Lower leg skin (tissue), 4 donors: ENCODE measurements at places on chromosomes 4 and X.
A peak's percentile ranks its signal among the peaks of the same experiment; 100 is the strongest.

GRCh38 chrX:49277535-49277830 is 7.9 kb downstream of the PPP1R3F start:
- no peak for DNase-seq

GRCh38 chrX:107541244-107541643 is 87.1 kb upstream of the PRPS1 start:
- no peak for DNase-seq

DNA sequence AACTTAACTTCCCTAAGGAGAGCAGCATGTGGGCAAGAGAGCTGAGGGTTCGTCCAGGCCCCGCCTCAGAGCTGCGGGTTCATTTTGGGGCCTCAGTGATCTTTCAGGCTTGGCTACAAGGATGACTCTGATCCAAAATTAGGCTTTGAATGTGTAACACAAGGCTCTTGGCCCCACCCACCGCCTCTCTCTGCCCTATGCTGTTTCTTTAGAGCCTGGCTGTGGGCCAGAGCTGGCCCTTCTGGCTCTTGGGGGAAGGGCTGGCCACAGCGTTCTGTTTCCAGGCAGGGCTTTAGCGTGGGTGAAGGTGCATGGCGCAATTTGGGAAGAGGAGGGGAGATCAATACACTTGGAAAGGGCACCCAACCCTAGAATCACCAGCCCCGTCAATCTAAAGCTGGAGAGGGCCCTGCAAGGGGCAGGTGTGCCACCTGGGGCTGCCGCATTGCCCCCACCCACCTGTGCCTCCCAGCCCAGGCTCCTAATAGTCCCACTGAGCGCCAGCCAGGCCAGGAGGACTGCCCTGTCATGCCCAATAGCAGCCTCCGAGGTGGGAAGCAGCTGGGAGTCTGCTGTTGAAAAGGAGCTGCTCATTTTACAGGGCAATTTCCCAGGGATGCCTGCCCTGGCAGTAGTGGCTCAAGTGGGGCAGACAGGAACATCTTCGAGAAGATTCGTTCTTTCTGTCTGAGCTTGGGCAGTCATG is 84.5 kb upstream of the MAML3 start:
- DNase-seq, result peak; percentile 95

DNA sequence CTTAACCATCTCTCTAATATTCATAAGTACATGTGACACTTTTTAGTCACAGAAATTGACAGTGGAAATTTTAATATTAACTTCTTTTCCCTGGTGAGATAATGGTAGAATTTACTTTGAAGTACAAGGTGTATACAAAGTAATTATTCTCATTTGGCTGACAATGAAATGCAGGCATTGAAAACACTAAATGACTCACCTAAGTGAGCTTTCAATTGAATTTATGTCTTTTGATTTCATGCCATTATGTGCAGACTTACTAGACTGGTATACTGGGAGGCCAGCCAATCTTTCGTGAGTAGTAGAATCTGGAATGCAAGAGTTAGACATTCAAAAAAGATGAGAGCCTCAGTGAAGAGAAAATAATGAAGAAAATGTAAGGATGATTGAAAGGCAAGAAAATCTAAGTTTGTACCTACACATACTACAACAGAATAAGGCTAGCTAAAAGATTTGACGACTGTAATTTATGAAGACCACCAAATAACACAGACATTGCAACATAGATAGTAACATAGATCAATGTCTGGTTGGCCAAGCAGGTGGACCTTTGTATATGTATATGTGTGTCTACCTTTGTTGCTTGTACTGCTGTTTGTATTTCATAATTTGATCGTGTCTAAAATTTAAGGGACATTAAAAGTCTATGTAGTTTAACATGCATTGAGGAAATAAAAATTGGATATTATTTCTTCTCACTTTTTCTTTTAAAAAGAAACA is 459.7 kb downstream of the IL15 start:
- peak; percentile 57 for DNase-seq

DNA sequence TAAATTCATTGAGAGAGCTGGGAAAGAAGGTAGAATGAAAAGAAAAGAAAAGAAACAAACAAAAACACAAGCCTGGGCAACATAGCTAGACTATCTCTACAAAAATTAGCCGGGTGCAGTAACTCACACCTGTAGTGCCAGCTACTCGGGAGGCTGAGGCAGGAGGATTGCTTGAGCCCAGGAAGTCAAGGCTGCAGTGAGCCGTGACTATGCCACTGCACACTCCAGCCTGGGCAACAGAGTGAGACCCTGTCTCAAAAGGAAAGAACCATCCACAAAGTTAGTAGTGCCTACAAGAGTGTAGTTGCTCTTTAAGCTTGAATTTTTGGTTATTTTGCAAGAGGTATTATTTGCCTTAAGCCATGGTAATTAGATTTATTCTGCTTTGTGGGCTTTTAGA is 157.7 kb downstream of the CBR4 start:
- DNase-seq, result no peak

DNA sequence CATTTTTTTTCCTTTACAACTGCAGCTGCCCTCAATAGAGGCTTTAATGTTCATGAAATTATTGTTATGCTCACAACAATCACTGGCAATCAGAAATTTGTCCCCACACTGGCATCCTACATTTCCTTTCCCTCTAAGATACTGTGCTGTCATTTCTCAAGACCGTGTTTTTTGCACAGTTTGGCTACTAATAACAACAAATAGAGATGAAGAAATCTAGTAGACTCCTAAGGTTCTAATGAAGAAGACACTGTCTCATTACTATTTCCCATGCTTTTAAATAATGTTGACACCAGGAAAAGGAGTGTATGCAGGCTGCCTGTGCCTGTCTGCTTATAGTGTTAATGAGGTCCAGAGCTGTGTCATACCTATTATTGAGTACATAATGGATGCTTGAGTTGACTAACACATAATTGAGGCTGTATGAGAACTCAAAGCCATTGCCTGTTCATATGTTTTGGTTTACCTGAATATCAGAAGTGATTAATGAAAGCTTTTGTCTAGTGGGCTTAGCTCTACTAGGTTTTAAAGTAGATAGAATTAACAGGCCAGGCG is 1.5 kb upstream of the EIF4E start:
- no peak for DNase-seq

DNA sequence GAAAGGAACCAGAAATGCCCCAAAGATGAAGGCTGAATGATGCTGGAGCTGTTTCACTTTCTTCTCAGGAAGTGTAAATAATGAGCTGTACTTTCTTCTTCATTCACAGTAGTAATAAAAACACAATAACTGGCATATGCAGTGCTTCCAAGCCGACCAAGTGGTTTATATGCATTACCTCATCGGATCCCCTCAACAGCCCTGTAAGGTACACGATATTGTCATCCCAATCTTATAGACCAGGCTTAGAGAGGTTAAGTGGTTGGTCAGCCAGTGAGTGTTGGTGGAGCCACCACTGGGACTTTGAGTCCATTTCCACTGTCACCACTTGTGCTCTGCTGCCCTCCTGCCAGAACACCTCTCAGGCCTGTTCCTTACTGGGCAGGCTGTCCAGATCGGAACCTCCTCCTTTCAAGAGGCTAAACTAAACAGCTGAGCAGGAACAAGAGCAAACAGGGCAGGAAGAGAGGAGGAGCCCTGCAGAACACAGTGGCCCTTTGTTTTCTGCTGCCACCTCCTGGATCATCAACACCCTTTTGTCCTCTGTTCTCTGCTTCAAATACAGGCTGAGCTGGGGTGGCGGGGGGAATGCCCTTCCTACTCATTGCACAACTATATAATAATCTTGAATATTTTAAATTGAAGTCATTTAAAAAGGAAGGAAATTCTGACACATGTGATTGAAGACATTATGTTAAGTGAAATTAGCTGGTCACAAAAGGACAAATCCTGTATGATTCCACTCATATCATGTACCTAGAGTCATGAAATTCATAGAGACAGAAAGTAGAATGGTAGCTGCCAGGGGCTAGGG is 112.5 kb upstream of the ATP6AP2 start:
- DNase-seq, result peak; percentile 21

DNA sequence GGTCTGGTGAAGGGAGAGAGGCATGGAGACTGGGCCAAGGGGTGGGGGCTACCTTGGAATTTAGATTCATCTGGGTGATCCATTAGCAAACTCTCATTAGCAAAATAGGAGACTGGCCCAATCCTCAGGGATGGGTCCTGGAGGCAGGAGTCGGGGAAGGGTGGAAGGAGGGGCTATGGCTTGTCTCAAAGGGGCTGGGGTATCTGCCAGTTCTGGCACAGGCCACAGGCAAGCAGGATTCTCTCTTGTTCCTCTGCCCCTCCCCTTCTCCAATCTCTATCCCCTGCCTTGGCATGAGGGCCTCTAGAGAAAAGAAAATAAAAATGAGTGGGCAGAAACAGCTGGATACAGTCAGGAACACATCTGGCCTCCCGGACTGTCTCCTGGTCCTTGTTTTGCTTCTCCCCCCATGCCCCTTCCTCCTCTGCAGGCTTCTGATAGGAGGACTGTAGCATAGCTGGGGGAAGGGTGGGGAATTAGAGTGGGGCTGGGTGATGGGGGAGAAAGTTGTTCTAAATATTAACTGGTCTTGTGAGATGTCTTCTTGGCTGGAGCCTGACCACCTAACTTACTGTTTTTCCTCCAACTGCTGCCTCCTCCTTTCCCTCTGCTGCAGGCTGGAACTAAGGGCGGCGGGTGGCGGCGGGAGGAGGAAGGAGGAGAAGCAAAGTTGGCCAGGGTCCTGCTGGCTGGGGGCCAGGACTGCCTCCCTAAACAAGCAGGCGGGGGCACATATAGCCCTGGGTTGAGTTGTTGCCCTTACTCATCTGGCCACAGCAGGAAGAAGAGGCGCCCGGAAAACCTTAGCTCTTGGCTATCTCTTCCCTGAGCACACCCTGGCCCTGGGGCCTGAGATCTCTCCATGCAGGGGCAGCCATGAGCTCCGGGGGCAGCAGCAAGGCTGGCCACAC is 53.3 kb upstream of the LAS1L start:
- DNase-seq, result peak; percentile 96

DNA sequence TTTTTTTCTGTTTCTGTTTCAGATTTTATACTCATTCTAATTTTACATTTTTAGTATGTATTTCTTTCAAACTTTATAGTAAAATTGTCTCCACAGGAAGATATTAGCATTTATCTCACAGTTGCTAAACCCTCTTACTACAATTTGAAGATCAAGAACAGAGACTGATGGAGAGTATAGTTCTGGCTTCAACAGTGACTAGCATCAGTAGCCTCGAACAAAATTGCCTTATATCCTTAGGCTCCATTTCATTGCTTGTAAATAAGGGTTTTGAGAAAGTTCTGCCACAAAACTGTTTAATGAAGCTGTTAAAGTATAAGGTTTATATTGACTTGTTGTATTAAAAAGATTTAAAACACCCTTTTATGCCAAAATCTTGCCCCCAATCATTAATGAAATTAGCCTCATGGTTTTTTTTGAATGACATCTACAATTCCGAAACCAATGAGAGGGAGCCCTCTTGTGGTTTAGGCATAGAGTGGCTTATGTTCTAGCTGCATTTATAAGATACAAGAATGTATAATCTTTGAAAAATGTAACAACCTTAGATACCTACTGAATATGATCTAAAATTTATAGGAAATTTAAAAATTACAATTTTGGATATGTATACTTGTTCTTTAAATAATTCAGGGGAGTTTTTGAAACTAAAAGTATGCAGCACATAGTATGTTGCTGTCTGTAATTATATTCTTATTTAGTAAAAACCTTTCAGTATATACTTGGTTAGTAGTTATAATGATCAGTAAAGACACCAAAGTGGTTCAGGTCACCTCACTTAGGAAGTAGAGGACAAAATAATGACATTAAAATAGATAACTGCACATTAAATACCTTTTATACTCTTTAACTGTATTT is 109.8 kb upstream of the HPGD start:
- no peak for DNase-seq

DNA sequence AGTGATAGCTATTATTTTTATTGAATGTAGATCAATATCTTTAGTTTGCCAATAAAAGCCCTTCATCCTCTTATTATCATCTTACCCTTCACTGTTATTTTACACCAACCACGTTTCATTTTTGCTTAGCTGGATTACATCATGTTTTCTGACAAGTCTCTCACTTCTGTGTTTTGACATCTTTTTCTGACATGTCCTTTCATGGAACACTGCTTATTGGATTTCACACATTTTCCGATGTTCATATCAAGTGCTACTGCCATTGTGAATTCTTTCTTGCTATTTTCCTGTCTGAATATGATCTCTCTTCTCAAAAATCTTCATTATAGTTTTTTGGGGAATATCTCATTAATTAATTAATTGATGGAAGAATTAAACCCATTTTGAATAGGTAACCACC is 48.5 kb upstream of the AGA start:
- no peak for DNase-seq

- DNase-seq, result no peak
These were observed 3.3 kb upstream of the FGA start for GRCh38 chr4:154593868-154594267.

- DNase-seq, result peak; percentile 90
These were observed 1.0 kb downstream of the NOA1 start for GRCh38 chr4:56976283-56976836.

- DNase-seq, result no peak
These were observed 108.9 kb downstream of the NR3C2 start for GRCh38 chr4:148333265-148333664.
